Lower leg skin (tissue), 4 donors: ENCODE measurements at places on chromosomes 5 and 9.

DNA sequence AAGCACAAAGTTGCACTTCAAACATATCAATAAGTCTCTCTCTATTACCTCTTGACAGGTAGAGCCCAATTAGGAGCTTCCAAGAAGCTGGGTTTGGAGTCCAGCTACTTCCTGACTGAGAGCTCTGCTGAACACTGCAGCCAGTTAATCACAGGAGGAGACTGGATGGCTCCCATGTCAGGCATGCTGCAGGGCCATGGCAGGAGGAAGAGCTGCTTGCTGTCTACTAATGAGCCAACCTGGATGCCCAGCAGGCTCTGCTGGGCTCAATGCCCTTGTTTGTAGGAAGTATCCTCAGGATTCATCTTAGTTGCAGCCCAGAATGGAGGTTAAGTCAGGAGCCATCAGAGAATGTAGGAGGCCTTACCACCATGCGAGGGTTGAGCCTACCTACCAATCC, 91.9 kb downstream of the TMEM215 start:
- DNase-seq = no peak

DNA sequence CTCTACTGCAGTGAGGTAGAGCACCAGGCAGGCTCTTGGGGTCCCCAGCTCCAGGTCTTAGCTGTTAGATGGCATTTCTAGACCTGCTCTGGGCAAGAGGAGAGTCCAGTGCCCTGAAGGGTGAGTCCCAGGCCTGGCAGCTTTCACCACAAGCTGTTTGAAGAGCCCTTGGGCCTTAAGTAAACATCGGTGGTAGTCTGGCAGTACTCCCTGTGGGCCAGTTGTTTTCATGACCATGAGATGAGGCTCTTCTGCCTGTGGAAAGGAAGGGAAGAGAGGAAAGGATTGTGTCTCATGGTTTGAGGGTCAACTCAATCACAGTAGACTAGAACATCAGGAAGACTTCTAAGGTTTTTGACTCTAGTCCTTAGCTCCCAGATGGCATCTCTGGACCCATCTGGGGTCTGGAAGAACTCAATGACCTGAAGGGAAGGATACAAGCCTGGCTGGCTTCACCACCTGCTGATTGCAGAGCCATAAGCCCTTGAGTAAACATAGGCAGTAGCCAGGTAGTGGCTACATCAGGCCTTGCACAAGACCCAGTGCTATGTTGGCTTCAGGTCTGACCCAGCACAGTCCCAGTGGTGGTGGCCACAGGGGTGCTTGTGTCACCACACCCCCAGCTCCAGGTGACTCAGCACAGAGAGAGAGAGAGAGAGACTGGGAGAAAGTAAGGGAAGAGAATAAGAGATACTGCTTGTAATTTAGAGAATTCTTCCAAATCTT, 114.3 kb upstream of the PCSK5 start:
- DNase-seq = no peak

DNA sequence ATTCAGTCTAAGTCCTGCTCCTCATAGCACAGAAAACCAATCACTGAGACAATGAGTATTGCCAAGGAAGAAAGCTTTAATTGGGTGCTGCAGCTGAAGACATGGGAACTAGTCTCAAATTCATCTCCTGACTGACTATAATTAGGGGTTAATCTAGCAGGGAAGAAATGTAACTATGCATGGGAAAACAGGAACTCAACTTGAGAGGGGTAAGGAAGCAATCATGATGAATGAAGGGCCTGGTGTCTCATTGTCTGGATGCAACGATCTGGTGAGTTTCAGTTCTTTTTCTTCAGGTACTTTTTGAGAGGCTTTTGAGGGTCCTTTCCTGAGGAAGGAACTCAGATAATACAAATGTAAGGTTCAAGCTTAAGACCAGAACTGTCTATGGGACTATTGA, 24.0 kb upstream of the OCLN start:
- DNase-seq = no peak

DNA sequence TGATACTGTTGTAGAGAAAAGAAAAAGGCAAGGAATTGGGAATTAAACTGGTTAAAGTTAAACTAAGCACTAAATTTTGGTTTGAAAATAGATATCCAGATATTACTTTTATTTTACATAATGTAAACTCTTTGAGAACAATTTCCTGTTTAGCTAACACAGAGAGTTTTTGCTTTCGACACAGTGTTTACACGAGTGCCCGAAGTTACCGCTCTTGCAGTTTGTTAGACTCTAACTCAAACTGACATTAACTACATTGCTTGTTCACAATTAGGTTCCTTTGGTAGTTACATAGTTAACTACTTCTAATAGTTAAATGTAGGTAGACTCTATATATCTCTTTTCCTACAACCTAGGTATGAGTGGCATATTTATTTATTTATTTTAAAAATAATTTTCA, 117.1 kb upstream of the CHD1 start:
- no peak for DNase-seq

DNA sequence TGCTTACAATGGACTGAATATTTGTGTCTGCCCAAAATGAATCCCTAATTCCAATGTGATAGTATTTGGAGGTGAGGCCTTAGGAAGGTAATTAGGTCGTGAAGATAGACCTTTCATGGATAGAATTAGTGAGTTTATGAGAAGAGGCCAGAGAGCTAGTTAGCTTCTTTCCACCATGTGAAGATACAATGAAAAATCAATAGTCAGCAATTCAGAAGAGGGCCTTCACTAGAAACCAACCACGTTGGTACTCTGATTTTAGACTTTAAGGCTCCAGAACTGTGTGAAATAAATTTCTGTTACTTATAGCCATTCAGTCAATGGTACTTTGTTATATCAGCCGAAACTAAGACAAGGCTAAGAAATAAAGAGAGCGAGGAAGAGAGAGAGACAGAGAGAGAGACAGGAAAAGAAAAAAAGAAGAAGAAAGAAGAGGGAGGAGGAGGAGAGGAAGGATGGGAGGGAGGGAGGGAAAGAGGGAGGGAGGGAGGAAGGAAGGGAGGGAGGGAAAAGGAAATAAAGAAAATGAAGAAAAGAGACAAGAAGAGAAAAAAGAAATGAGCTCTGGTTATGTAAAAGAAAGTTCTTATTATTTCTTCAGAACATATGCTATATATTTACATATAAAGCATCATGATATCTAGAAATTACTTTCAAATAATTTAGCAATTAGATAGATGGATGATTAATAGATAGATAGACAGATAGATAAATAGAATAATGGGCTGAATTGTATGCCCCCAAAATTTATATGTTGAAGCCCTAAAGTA, 1725.3 kb downstream of the EFNA5 start:
- DNase-seq = no peak

DNA sequence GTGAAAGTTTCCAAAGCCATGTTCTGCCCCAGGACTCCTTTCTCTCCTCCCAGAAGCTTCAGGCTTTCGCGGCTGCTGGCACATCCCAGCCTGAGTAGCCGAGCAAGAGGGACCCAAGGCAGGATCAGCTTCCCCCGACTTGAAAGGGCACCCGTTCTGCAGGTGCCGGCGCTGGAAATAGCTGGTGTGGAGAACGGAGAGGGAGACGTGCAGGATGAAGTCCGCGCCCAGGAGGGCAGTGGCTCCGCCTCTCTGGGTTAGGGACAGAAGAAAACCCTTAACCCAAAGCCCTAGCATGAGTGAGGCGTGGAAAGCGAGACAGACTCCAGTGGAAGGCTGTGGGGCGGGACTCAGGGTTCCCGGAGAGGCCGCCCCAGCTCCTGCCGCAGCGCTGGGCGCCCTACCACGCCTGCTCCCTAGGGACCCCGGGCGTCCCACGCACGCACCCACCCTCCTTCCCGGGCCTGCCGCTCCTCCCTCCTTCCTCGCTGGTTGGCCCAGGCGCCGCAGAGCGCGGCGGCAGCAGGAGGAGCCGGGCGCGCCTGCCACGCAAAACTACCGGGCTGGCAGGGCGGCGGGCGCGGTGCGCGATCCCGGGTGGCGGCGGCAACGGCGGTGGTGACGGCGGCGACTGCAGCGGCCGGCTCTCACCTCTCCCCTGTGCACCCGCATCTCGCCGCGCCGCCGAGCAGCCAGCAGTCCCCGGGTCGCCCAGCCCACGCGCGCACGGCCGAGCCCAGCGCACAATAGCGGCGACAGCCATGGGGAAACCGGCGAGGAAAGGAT, at the start of gene SLC1A1:
TSS of gene SLC1A1 (plus strand) at position 550 of the 786 bp plus-strand sequence. CDS start at position 762, 212 bp downstream.
- DNase-seq = peak; percentile 87

DNA sequence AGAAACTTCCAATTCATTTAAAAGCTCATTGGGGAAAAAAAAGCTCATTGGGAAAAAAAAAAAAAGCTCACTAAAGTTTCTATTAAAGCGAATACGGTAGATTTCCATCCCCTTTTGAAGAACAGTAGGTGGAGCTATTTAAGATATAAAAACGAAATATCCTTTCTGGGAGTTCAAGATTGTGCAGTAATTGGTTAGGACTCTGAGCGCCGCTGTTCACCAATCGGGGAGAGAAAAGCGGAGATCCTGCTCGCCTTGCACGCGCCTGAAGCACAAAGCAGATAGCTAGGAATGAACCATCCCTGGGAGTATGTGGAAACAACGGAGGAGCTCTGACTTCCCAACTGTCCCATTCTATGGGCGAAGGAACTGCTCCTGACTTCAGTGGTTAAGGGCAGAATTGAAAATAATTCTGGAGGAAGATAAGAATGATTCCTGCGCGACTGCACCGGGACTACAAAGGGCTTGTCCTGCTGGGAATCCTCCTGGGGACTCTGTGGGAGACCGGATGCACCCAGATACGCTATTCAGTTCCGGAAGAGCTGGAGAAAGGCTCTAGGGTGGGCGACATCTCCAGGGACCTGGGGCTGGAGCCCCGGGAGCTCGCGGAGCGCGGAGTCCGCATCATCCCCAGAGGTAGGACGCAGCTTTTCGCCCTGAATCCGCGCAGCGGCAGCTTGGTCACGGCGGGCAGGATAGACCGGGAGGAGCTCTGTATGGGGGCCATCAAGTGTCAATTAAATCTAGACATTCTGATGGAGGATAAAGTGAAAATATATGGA, at the start of gene PCDHGA12:
TSS of gene PCDHGA12 (plus strand) at position 176 of the 782 bp plus-strand sequence. CDS start at position 429, 253 bp downstream.
- no peak for DNase-seq

- DNase-seq = no peak
Observed at GRCh38 chr9:25600501-25600900, 77.7 kb downstream of the TUSC1 start.

GRCh38 chr9:121277026-121277425, 9.1 kb downstream of the GSN start:
- no peak for DNase-seq

DNA sequence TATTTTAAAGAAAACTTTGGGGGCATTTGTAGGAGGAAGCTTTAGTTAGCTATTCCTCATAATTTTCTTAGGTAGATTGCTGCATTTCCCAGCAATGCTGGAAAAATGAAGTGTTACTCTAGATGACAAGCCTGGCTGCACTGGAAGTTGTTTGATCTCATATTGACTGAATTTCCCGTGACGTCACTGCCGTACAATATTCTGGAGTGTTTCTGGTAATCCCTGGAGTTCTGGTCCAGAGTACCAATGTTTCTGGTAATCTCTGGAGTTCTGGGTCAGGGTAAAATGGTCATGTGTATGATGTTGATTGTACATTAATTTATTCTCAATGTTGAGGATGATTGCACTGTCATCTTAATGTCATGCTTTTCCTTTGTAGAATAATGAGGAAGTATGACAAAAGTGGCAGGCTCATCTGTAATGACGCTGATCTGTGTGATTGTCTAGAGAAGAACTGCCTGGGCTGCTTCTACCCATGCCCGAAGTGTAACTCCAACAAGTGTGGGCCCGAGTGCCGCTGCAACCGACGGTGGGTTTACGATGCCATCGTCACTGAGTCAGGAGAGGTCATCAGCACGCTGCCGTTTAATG, 26.2 kb downstream of the ARL14EPL start:
- DNase-seq = no peak

DNA sequence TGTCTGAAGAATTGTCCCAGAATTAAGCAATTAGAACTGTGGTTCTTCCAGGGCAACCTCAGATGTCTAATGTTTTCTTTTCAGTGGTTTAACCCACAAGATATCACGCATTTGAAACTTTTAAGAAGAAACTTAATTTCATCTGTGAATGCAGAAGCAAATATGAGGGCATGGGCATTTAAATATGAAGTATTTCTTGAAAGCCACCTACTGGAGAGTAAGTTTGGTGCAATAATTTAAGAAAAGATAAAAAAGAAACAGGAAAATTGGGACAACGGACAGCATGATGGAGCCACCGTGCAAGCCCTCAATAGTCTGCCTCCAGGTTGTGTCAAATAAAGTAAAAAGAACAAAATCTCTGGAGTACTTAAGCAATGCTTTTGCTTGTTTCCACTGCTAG, 1.2 kb upstream of the CAPSL start:
- no peak for DNase-seq

- no peak for DNase-seq
Observed at GRCh38 chr9:3526997-3527940, 1.5 kb upstream of the RFX3 start.

DNA sequence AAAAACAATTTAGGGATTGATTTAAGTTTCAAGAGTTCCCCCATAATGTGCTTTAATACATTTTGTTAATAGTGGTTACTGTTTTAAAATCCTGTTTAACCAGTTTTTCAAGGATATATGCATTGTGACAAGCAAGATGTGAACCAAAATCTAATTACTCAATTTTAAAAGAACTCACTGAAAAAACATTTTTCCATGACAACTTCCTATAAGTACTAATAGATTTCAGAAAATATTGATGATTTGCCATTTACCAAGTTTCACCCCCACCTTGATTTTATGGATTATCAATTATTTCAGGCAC, 4.9 kb upstream of the DNAJC21 start:
- DNase-seq = no peak

- DNase-seq = no peak
Observed at GRCh38 chr5:39461007-39461682, 36.4 kb upstream of the DAB2 start.

GRCh38 chr9:71704796-71705195, 63.5 kb downstream of the CEMIP2 start:
- DNase-seq = no peak

- no peak for DNase-seq
Observed at GRCh38 chr5:106508894-106509293, 1161.8 kb downstream of the EFNA5 start.

- no peak for DNase-seq
Observed at GRCh38 chr5:86881493-86882090, 263.9 kb downstream of the COX7C start.

DNA sequence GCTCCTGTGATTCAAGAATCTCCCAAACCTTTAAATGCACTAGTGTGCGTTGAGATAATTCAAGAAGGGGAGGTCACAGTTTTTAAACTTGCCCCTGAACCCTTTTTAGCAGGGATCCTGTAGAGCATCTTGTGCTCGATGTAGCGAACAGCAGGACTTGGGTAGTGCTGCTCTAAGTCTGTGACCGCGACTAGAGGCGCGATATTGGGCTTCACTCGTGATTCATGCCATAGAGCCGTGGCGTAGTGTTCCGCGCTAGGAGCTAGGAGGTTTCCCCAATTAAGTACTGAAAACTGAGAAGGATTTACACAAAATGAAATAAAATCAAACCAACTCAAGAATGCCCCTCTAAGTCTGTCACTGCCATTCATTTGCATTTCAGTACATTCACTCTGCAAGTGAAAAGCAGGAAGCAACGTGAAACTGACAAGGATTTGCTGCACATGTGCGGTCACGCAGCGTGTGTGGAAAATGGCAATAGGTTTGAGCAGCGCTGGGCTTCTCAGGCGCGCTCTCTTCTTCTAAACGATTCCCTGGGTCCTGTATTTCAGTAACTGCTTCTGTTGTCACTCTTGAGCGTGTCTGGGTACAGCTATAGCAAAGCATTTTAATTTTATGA, 1135.9 kb upstream of the WWC1 start:
- DNase-seq = no peak
